Spleen (tissue), 13 donors: ENCODE measurements at places on chromosomes 12 and 14. TPM values are rescaled to one million over a fixed set of nuclear protein-coding genes. Genes with fewer than 3 reads are reported as not detected.

The ANKRD33 gene
- not detected for total RNA-seq

The FAM186B gene
- total RNA-seq: not detected

The SRRM4 gene
- not detected for total RNA-seq

The CCDC184 gene
- 1.1 TPM for total RNA-seq

The CDKN3 gene
- 1.7 TPM for total RNA-seq

The SLC17A8 gene
- not detected for total RNA-seq

The TPH2 gene
- total RNA-seq: 7.2 TPM

The PTGER2 gene
- total RNA-seq: 15.8 TPM
